Stimulated activated CD8-positive, alpha-beta memory T cell treated with anti-CD3 and anti-CD28 coated beads, Interleukin-2, amount 100 ng/mL, for 1 hour (primary cell): ENCODE measurements at places on chromosomes 1 and 21.

- DNase-seq: no peak
Measured at GRCh38 chr1:150695561-150695960, 1.4 kb downstream of the GOLPH3L start.

DNA sequence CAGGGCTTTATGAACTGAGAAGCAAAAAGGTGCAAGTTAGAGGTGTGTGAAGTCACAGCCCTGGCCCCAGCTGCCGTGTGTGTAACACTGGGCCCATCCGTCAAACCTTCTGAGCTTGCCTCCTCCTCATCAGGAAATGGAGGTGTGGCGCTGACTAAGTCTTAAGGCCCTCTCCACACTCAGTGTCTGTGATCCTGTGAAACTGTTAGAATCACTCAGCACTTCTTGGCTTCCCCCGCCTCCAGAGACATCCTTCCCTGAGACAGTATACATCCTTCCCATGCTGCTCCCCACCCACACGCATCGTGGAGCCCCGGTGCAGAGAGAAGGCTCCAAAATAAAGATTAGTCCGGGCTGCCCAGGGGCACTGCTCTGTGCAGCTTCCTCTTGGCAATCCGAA is 33.3 kb downstream of the LRP8 start:
- no peak for DNase-seq

DNA sequence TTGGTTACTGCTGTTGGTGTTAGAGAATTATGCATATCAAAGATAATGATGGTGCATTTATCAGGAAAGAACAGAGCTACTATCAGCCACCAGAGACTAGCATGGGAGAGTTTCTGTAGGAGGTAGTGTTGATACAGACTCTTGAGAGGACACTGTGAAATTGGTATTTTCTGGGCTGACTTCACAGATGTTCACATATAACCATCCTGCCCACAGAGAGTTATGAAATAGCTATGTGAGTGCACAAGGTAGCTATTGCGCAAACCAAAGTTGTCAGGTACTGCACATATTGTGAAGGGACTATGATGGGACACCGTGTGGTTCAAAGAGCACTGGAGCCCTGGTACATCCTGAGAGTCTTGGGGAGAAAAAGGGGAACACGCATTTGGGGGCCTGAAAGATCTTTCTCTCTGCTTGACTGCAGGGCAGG is 1.4 kb upstream of the TLCD4 start:
- no peak for DNase-seq

DNA sequence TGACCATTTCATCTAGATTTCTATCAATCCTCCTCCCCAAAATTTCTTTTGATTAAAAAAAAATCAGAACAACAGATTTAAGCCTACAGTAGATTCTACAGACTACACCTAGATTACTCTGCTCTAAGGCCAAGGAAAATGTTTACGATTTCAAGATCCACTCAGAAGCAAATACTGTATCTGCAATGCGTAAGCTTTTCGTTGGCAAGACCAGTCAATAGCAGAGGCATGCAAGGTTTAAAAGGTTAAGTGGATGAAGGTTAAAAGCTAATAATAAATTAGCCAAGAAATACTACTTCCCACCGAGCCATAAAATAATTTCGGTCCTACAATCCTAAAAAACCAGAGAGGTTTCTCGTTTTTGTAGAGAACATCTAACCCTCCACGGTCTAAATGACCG is 1.3 kb downstream of the CLSTN1 start:
- DNase-seq: no peak

DNA sequence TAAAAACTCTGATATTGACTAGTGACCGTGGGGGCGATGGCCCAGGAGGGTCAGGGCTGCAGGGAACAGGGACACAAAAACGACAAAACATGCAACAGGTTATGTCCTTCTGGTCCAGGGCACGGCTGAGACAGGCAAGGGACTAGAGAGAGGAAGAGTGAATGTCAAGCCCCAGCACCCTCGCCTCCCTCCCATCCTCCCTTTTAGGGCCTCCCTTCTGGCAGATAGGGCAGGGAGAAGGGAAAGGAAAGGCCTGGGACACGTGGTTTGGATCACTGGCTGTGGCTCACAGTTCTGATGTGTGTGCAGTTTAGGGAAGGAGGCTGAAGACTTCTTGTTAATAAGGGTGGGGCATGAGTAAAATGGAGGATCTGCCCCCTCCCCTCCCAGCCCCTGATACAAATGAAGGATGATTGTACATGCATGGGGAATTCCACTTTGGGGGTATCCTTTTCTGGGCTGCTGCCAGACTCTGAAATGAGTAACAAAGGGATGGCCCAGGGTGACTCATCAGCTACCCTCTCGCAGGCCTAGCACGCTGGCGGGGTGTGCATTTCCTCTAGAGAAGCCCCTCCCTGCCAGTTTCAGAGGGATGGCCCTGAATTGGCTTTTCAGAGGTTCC is 14.2 kb downstream of the CAPN2 start:
- peak; percentile 74 for DNase-seq

DNA sequence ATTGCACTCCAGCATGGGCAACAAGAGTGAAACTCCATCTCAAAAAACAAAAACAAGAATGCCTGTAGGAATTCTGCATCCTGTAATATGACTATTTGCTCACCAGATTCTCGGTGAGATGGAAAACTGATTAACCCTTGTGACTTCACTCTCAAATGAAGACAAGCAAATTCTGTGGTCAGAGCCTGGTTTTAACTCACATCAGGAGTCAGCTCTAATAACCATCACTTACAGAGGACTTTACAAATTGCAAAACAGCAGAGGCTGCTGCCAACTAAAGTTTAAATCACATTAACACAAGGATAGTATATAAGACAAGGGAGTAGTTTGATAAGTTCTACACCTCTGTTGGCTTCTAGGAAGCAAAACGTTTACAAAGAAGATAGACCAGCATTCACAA is 35.7 kb upstream of the FAM163A start:
- no peak for DNase-seq

DNA sequence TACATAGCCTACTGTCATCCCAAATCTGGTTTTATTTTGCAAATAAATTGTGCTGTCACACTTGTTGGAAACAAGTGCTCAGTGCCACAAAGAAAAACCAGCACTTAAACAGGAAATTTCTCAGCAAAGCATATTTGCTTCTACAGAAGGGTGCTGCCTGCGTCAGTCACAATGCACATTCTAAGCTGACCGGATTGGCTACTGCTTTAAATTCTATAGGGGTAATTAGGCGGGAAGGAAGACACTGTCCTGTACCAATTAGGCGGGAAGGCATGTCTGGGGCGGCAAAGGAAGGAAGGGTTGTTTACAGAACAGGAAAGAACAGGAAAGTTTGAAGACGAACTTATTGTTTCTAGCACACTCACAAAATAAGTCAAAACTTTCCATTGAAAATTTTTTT is 2.8 kb downstream of the IFI16 start:
- DNase-seq: no peak

GRCh38 chr1:44405031-44405797 is at the start of gene RNF220:
RNF220 (plus strand) TSS chr1:44405255.
- no peak for DNase-seq

DNA sequence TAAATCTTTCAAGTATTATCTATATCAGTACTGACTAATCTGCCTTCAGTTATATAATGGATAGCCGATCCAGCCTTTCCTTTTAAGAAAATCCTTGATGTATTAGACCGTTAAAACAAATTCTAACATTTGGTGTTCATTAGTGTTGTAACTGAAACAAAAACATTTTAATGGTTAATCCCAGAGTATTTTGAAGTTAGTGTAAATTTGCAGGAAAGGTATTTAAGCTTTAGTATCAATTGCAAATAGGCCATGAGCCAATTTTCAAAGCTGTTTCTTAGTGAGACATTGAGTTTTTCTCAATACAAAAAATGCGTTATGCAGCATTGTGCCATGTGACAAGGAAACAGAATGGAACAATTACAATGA is 29.6 kb downstream of the DISP1 start:
- no peak for DNase-seq

GRCh38 chr1:32886004-32886827 is at the start of gene HPCA:
HPCA (plus strand) TSS chr1:32886491; CDS start chr1:32888899, 2,408 bp downstream.
- no peak for DNase-seq

DNA sequence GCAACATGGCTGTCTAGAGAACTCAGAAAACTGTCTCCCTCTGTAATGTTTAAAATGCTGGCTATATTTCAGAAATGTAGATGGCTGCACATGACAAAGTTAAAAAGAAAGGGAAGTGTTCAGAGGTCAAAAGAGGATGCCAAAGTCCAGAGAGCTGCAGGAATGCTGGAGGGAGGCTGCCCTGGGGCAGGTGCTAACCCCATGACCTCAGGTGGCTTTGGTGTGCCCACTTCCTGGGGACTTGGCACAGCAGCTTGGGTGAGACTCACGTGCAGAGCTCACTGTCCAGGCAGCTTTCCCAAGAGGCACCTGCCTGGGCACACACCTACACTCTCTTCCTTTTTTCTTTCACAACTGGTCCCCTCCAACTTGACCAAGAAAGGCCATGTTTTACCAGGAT is 256.4 kb downstream of the KCNJ6 start:
- DNase-seq: no peak

DNA sequence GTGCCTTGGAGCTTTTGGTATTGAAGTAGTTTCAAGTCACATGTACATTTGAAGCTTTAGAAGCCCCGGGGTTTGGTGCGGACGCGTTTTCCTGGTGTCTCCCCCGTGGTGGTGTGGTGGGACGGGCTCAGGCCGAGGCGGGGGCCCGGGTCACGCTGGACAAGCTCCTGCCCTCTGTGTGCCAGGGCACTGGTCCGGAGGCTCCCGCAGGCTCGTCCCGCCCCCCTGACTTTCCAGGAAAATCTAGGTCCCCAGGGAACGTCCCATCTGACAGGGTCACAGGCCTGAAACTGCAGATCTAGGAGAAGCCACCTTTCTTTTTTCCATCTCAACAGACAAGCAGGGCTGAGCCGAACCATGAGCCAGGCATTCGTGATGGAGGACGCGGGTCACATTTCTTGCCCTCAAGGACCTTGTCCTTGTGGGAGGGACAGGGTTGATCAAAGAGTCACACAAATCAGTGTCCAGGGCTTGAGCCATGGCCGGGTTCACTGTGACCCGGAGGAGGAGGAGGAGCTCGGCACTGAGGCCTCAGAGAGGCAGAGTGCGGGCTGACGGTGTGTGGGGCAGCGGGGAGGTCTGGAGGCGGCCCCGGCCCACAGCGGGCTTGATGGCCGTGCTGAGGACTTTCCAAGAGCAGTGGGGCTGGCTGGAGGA is 1.6 kb downstream of the DMRTB1 start:
- no peak for DNase-seq

- no peak for DNase-seq
Measured at GRCh38 chr1:54987919-54988705, 7.7 kb downstream of the TMEM61 start.

- DNase-seq: no peak
Measured at GRCh38 chr1:32247983-32248889, 1.2 kb downstream of the FAM167B start.

DNA sequence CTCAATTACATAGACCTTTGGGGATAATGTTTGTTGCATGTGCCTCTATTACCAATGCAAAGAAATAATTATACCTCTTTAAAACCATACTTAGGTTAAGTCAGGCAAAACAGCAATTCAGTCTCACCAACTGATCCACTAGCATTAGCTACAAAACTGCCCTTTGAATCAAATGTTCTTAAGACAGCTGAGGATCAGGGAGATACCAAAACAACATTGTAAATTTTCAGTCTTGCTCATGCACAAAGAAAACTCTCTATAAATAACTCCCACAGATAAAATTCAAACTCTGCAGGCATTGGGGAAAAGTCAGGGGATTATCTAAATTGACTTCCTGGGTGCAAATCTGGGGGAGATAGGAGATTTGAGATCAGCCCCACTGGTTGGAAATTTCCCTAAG is 100.9 kb upstream of the DPT start:
- no peak for DNase-seq

DNA sequence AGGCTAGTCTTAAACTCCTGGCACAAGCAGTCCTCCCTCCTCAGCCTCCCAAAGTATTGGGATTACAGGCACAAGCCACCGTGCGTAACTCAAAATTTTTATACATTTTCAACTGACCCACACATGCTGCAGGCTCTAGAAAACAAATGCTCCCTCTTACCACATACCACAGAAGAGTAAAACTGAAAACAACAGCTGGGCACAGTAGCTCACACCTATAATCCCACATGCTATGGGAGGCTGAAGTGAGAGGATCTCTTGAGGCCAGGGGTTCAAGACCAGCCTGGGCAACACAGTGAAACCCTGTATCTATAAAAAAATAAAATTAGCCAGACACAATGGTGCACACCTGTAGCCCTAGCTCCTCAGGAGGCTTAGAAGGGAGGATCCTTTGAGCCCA is 56.7 kb downstream of the AKT3 start:
- DNase-seq: no peak

GRCh38 chr1:225842788-225843425 is 33.0 kb downstream of the EPHX1 start:
- no peak for DNase-seq
